NCI-H774 (cell line): ENCODE measurements at places on chromosomes 4 and X.

- no peak for DNase-seq
Observed at GRCh38 chrX:17020851-17021821, 74.7 kb downstream of the REPS2 start.

- no peak for DNase-seq
Observed at GRCh38 chr4:44869222-44869882, 143.0 kb upstream of the GNPDA2 start.

- DNase-seq: no peak
Observed at GRCh38 chr4:78923464-78924312, 15.6 kb downstream of the PAQR3 start.

DNA sequence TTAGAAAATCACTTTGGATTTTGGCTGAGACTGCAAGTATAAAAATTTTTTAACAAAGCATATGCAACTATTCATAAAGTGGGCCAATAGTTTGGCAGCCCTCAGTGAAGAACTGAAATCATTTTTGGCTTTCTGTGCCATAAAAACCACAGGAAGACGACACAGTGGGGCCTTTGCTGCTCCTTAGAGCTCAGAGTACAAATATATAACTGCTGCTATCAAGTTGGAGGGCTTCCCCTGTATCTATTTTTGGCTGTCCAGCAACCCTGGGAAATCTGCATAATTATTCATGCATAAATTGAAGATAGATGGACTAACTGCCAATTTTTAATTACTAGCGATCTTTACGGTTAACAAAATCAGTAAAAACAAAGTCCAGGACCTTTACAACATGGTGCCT, 51.5 kb upstream of the FTHL17 start:
- no peak for DNase-seq

GRCh38 chr4:174274436-174274835, 9.0 kb downstream of the FBXO8 start:
- DNase-seq: no peak
